ENCODE measurements at places on chromosomes 11 and 22.

- DNase-seq = peak; percentile 79
Observed at GRCh38 chr11:27718346-27718862, 18.1 kb upstream of the BDNF start.

GRCh38 chr11:64712430-64713015 is 10.5 kb downstream of the NRXN2 start:
- no peak for DNase-seq

DNA sequence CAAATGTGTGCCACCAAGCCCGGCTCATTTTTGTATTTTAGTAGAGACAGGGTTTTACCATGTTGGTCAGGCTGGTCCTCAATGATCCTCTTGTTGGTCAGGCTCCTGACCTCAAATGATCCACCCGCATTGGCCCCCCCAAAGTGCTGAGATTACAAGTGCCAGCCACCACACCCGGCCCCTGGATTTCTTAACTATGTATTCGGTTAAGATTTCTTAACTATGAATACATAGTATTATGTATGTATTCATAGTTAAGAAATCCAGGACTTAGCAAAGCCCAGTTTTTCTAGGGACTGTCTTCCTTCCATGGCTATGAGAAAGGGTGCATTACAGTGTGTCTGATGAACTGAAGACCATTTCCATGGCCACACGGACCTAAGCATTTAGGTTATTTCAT is 1.7 kb downstream of the C11orf91 start:
- no peak for DNase-seq

DNA sequence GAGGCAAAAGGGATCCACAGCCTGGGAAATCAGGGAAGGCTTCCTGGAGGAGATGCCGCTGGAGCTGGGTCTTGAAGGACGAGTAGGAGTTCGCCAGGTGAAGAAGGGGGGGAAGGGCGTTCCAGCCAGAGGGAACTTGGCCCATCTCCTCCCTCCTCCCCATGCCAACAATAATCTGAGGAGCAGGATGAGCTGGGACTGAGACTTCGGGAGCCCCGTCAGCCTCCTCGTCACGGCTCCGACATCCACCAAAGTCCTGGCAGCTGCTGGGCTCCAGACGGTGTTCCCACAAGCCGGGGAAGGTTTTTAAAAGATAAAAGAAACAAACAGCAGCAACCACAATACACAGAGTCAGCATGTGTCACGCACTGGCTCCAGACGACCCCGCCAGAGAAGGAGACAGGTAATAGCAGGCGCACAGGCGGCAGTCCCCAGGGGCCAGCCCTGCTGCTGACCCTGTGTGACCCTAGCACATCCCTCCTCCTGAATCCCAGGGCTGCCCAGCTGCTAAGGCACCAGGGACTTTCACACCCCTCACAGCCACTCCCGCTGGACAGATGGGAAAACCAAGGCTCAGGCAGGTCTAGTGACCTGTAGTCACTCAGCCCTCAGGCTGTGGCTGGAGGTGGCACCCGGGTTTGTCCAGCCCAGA is 37.3 kb downstream of the NUP50 start:
- peak; percentile 77 for DNase-seq

DNA sequence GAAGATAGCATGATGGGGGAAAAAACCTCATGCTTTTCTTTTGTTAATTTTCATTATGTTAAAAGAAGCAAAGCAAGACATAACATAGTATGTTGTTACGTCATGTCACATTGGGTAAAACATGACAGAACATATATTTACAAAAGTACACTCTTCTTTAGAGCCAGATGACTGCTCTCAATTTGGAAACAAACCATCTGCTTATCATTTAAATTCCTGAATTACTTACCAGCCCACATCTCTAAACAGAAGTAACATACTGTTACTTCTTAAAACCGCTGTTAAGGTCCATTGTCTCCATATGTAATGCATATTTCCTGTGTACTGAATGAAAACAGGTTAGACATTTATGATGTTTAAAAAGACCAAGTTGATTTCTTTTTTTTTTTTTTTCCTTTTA is 100.0 kb downstream of the TMEM135 start:
- no peak for DNase-seq

GRCh38 chr22:48704335-48704734 is 1123.3 kb downstream of the BRD1 start:
- DNase-seq = no peak

DNA sequence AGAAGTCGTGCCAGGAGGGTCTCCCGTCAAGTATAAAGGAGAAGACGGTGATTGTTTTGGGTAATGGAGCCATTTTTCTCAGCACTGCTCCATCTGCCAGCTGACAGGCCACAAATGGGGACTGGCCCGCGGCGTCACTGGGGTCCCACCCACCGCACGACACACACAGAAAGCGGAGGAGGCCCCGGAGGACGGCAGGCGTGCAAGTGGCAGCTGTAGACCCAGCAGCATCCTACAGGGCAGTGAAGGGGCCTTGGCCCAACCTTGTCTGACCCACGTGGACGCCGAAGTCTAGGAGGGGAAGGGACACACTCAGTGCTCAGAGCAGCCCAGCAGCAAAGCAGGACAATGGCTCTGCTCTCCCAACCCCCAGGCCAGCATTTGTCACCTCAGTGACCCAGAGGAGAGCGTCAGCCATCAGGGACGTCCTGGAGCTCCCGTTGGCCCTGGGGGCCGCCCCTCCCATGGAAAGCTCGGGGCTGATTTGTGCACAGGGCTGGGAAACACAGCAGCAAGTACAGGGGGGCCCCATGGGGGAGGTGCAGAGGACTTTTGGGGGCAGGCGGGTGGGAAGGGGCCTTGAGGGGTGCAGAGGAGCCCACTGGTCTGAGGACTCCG is 644.4 kb downstream of the BRD1 start:
- DNase-seq = no peak

DNA sequence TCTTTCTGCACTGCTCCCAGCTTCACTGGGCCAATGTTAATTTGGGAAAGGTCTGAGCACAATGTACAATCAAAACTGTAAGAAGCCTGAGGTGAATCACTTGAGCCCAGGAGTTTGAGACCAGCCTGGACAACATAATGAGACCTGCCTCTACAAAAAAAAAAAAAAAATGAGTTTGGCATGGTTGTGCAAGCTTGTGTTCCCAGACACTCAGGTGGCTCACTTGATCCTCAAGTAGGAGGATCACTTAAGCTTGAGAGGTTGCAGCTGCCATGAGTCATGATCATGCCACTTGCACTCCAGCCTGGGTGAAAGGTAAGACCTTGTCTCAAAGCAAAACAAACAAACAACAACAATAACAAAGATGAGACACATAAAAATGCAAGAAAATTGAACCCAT is 38.6 kb upstream of the SC5D start:
- DNase-seq = peak; percentile 64

GRCh38 chr11:108887436-108888238 is 222.8 kb downstream of the DDX10 start:
- peak; percentile 15 for DNase-seq

- DNase-seq = no peak
Observed at GRCh38 chr11:88313441-88313840, 24.1 kb downstream of the CTSC start.
